ENCODE measurements at places on chromosomes 5 and 9.

DNA sequence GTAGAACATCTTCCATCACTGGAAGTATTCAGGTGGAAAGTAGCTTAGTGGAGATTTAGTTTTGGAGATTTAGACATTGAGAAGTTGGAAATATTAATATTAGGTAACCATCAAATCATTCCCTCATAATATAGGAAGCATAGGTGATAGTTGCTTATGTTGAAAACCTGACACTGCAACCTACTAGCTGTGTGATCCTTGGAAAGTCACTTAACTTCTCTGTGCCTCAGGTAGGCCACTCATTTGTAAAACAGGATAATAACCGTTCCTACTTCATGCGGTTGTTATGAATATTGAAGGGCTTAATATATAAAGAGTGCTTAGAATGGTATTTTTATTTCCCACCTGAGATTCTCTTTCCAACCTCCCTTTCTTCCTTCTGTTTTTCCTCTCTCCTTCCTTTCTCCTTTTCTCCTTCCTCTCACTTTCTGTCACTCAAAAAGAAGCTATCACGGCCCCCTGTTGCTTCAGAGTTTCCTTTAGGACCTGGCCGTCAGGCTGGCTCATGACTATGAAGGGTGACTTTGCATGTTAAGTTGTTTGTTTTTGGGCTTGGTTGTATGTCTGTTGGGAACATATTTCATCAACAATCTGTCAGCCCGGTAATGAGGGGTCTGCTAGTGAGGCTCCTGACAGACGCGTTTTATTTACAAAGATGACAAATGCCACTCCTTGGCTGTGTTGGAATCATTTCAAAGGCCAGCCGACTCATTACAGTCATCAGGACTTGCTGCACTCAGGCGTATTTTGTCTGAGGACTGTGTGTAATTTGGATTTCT is 31.0 kb downstream of the DOCK2 start:
- DNase-seq = no peak

DNA sequence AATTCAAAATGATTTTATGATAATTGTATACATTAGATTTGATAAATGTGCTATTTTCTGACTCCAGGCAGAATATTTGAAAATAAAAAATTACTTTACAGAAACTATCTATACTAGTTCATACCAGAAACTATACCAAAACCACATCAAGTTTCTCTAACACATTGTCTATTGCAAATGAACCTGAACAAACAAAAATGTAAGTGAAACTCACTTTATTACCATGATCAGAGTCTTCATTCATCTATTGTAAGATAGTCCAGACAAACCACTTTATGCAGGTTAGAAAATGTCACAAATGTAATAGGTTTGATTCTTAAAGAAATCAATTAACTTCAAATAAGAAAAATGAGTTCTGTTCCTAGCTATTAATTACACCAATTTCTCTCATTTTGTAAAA is 99.4 kb downstream of the OXCT1 start:
- DNase-seq = no peak

GRCh38 chr9:92385953-92386352 is 18.4 kb downstream of the OGN start:
- no peak for DNase-seq

- DNase-seq = no peak
Measured at GRCh38 chr9:97759581-97760288, 62.6 kb upstream of the XPA start.

- no peak for DNase-seq
Measured at GRCh38 chr9:106023455-106023854, 329.1 kb downstream of the TMEM38B start.

DNA sequence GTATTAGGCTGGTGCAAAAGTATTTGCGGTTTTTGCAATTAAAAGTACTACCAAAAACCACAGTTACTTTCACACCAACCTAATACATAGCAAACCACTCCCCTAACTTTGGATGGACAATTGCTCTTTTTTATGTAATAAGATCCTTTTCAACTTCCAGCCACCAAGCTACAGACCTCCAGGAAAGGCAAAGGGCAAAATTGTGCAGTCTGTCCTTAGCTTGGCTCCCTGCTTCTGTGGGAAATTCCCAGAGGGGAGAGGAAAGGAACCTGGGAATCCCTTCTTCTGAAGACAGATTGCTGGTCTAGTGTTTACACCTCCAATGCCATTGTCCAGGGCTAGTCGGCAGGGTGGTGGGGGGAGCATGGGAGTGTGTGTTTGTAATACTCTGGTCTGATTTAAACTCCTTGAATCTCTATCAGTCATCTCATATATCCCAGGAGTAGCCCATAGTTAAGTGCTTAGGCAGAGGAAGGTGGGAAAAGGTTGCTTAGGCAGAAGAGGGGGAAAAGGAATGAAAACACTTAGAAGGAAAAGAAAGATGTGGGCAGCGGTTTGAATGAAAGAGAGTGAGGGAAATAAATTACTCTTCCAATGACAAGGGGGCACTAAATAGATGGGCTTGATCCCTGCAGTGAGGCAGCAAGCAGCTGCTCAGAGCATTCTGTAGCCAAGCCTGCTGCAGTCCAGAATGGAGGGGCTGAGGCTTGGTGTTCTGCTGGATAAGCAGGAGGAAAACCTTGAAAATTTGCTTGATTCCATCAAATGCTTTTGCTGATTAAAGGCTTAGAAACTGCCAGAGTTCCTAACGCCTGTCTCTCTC is 86.9 kb upstream of the MAP1B start:
- DNase-seq = no peak

GRCh38 chr9:93577078-93577974 is 942 bp downstream of the PHF2 start:
- DNase-seq = no peak

DNA sequence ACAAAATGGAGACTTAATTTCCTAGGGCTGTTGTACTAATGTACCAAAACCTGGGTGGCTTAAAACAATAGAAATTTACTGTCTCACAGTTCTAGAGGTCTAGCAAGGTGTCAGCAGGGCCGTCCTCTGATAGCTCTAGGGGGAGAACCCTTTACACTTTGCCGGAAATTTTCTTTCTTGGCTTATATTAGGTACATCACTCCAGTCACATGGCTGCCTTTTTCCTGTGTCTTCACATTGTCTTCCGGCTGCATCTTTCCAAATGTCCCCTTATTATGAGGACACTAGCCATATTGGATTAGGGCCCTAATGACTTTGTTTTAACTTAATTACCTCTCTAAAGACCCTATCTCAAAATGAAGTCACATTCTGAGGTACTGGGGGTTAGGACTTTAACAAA is 5.8 kb downstream of the UHRF2 start:
- DNase-seq = no peak

DNA sequence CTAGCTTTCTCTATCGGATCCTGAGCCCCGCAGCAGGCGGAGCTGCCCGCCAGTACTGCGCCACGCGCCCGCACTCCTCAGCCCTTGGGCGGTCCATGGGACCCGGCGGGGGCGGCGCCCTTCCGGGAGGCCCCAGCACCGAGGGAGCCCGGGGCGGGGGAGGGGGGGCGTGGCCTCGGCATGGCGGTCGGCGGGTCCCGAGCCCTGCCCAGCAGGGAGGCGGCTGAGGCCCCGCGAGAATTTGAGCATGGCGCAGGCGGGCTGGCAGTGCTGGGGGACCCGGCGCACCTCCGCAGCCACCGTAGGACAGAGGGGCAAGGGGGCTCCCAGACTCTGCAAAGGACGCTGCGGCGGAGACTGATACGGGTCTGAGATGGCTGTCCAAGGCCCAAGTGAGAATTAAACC is 6.8 kb downstream of the ZDHHC11B start:
- DNase-seq = no peak

Measured in adrenal gland (tissue), 19 donors.